ENCODE measurements at places on chromosomes 4 and X.

GRCh38 chr4:184722798-184723197 lies 11.1 kb downstream of the CENPU start:
- no peak for DNase-seq

DNA sequence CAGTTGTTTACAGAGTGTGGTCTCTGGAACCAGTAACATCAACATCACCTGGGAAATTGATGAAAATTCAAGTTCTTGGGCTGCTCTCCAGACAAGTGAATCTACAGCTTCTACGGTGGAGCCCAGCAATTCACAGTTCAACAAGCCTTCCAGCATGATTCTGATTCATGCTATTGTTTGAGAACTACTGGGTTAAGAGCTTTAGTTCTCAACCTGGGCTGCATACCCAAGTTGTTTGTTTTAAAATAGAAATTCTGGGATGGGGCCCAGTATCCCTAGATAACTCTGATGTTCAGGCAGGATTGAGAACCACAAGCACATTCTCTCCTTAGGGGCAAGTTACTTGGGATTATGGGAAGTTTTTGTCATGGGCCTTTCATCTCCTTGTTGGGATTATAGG lies 37.9 kb upstream of the PGK1 start:
- no peak for DNase-seq

DNA sequence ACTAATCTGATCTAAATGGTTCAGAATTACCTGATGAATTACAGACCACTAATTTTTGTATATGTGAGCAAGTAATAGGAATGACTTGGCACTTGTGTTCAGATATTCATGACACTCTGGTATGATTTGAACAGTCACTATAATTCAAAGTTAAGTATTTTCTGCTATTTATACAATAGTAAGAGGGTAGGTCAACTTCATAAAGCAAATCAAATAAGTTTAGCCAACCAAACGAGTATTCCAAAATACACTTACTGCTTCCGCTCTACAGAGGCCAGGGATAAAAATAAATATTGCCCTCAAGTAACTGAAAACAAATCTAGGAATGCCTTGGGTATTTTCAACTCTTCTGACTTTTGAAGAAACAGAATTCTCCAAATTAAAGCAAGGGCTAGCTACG lies 9.1 kb downstream of the EMCN start:
- no peak for DNase-seq

- no peak for DNase-seq
Measured at GRCh38 chr4:70992391-70992881, 1.0 kb upstream of the DCK start.

DNA sequence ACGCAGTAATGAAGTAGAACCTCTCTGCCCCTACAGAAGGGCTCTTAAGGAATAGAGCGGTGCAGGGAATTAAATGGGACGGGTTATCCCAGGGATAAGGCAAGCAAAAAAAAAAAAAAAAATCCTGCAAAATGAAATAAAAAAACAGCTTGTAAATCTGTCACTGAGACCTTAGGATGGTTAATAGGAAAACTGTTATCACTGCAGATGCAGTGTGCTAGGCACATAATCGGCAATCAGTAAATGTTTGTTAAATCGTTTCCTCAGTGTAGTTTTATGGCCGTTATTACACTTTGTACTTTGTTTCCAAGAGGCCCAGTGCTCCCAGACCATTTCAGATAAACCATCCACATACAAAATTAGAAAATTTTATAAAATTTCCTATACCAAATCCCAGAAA lies 1.0 kb downstream of the HNRNPH2 start:
- no peak for DNase-seq

- no peak for DNase-seq
Measured at GRCh38 chr4:150816491-150816890, 198.6 kb downstream of the LRBA start.

DNA sequence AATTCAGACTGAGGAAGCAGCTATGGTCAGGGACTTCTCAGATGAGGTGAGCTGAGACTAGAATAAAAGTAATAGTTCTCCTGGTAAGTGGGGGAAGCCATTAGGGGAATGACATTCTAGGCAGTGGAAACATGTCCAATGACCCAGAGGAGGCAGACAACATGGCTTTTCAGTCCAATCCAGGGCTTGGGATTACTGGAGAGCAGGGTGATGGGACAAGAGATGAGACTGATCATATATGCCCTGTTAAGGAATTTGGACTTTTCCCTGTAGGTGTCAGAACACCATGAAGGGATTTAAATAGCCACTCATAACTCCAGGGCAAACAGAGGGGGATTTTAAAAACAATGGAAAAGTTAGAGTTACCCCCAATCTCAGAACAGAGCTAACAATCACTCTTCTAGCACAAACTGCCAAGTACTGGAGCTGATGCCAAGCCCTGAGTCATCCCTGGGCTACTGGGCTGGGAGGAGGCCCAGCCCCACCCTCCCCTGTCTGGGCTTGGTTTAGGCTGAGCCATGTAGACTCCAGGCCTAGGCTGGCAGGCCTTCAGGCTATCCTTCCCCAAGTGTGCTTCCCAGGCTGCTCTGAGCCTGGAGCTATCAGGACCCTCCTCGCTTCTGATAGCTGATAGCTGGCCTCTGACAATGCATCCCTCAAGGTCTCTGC lies 22.7 kb upstream of the MSN start:
- DNase-seq: no peak

DNA sequence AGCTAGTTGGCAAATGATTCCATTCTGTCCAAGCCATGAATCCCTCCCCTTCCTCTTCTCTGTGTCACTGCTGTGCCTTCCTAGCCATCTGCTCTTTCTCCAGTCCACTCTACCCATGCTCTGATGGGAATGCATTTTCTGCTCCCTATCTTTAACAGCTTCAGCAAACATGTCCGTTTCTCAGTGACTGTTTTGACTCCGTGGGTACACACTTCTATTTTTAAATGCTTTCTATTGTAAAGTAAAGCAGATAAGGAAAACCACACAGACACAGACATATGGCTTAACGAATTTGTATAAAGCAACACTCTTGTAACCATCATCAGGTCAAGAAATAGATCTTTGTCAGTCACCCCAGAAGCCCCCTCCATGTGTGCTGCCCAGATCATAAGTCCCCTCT lies 72.4 kb upstream of the KLHL13 start:
- DNase-seq: no peak

DNA sequence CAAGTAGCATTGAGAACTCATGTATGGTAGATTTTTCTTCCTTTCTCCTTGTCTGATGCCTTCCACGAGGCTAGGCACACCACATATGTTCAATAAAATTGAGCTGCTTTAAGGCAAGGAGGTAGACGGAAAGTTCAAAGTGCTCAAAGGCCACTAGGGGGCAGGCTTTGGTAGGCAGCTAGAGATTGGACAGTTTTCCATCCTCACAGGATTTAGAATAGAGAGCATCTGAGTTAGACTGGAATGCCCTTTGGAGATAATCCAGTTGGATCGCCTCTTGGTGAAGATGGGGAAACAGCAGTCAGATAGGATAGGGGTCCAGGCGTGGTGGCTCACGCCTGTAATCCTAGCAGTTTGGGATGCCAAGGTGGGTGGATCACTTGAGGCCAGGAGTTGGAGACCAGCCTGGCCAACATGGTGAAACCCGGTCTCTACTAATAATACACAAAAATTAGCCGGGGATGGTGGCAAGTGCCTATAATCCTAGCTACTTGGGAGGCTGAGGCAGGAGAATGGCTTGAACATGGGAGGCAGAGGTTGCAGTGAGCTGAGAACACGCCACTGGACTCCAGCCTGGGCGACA lies 30.4 kb downstream of the ELF4 start:
- no peak for DNase-seq

DNA sequence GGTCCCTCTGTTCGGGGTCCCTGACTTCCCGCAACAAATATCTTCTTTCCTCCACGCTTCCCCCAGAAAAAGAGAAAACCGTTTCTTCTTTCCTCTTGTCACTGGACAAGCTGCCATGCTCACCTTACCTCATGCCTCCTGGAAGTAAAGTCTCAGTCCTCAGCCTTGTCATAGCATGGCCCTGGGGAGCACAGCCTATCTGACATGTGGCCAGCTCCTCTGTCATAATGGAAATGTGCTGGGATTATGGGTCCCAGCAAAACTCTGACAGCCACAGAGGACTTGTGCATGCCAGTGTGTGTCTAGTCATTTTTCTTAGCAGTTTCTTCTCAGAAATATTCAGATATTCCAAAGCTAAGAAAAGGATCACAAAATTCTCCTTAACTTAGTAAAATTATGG lies 122.4 kb downstream of the AASDH start:
- no peak for DNase-seq

DNA sequence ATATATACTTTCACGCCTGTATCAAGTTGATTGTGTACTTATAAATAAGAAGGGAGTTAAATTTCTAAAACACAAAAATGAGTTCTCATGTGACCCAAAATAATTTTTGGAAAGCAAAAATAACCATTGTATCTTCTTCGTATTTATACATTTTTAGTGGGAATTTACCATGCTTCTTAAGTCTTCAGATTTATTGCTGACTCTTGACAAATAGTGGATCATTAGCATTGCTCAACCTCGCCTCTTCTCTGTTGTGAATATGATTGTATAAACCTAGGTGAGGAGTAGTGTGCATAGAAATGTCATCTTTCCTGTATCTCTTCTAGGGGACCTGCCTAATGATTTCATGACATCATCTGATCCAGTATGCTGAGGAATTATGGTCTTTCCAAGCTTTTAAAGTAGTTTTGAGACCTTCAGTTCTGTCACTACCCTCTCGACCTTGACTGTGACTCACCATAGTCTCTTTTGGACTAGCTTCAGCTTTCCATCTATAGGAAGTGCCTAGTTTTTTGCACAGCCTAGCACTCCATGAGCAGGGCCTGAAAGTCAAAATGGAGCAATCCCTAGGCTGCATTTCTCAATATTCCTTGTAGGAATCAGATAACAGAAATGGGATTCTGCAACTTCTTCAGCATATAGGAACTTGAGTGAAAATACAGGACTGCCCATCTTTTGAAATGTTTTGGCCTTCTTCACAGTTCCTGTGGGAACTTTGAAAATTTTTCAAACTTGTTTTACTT lies 157.6 kb downstream of the ARX start:
- no peak for DNase-seq

- no peak for DNase-seq
Measured at GRCh38 chr4:8102831-8103230, 55.8 kb downstream of the ABLIM2 start.

- DNase-seq: no peak
Measured at GRCh38 chr4:20042769-20043168, 208.9 kb upstream of the SLIT2 start.

DNA sequence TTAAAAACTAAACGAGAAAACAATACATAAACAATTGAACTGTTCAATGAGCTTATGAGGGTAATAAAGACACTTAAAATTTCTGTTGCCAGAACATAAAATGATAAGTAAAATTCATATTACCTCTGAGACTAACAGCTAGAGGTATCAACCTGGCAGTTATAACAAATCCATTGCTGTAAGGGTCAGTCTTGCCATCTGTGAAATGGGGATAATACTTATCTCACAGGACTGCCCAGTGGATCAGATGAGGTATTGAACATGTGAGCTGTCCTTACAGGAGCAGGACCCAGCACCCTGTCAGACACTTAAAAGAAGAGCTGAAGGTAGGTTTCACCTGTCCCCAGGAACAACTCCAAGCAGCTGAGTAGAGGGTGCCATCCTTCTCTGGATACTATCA lies 2.5 kb downstream of the TCEAL3 start:
- no peak for DNase-seq

DNA sequence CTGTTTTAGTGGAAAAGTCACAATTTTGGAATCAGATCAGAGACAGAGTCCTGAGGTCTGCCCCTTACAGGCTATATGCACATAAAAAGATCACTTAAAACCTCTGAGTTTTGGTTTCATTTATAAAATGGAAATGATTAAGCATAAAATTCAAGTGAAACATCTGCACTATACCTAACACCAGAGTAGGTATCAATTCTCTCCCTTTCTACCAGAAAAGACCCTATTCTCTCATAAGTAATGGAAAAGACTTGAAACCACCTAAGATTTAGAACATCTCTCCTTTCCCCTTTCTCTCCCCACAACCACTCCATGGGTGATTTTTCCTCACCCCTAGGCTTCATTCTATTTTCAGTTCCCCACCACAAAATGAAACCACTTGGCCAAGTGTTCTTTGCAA lies 907 bp downstream of the LHFPL1 start:
- DNase-seq: no peak

DNA sequence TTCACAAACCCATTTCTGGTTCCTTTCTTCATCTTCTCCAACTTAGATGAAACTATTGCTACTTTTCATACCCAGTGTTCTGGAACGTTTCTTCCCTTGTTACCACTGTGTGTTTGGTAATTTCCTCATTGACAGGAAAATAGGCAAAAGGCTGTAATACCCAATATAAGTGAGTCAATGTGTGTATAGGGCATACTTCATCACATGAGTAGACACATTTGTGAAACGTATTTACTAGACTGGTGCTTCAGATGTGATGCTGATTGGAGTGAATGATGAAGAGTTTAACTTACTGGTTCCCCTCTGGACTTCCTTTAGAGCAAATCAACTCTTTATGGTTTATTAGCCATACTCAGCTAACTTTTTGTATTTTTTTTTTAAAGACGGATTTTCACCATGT lies 195.1 kb upstream of the ATP6AP2 start:
- DNase-seq: no peak

DNA sequence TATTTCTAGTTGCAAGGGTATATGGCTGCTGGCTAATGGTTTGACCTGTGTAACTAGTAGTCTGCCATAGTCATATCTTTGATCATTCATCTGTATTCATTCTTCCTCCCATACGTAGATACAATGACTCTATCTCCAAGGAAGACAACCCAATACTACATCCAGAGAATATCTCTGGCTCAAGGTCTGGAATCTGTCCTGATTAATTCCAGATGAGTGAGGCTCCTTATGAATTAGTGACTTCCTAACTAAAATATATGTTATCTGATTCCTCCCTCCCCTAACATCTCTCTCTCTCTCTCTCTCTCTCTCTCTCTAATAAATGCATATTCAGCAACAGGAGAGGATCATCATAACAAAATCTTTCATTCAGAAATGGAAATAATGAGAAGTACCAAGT lies 641.5 kb downstream of the FAT4 start:
- DNase-seq: no peak

- DNase-seq: no peak
Measured at GRCh38 chr4:53916431-53916889, 147.9 kb downstream of the CHIC2 start.

GRCh38 chr4:40731361-40731760 lies 18.4 kb upstream of the NSUN7 start:
- DNase-seq: no peak

- DNase-seq: no peak
Measured at GRCh38 chr4:173171098-173171497, 2.5 kb downstream of the GALNT7 start.

DNA sequence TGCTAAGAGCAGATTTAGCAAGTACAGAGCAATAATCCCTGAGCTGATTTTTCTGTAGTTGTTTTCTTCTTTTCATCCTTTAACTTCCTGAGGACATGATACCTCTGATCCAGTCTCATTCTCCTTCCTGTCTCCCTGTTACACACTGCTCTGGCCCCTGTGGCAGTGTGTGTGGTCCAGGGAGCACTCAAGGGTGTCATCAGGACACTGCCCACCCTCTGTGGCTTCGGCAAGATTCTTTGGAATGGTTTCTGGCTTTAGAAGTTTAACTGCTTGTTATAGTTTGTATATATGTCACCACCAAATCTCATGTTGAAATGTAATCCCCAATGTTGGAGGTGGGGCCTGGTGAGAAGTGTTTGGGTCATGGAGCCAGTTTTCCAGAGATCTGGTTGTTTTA lies 637.3 kb downstream of the BCOR start:
- DNase-seq: no peak

Measured in stimulated activated CD4-positive, alpha-beta T cell treated with anti-CD3 and anti-CD28 coated beads, Interleukin-1b, Interleukin-23, amount 100 ng/mL, for 24 hours (primary cell).